ENCODE measurements at places on chromosomes 3 and 15. TPM values are rescaled to one million over a fixed set of nuclear protein-coding genes. Genes with fewer than 3 reads are reported as not detected.

AGBL1 gene
- not detected for total RNA-seq

TTLL13 gene
- total RNA-seq: not detected

CYB561D2 gene
- 69.0 TPM for total RNA-seq

NOX5 gene
- total RNA-seq: 1.1 TPM

EFHB gene
- total RNA-seq: 1.8 TPM

ROBO2 gene
- under 0.01 TPM for total RNA-seq

PRTG gene
- total RNA-seq: 3.3 TPM

RNU5B-1 gene
- not detected for total RNA-seq

All from HT1080 (cell line).